ENCODE measurements at places on chromosomes 7 and 10.

DNA sequence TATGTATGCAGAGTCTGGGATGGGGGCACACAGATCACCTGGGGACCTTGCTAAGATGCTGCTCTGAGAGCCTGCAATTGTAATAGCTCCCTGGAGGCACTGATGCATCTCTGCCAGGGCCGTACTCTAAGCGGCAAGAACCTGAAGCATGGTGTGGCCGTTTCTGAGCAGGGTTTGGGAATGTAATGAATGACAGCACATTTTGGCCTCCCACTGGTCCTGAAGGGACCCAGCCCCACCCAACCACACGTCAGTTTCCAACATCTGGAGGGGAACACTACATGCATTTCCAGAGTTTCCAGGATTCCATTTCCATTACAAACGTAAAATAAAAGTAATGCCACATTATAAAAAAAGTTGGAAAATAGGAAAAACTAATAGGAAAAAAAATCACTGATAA lies 14.0 kb downstream of the ZCCHC24 start:
- DNase-seq, result no peak

DNA sequence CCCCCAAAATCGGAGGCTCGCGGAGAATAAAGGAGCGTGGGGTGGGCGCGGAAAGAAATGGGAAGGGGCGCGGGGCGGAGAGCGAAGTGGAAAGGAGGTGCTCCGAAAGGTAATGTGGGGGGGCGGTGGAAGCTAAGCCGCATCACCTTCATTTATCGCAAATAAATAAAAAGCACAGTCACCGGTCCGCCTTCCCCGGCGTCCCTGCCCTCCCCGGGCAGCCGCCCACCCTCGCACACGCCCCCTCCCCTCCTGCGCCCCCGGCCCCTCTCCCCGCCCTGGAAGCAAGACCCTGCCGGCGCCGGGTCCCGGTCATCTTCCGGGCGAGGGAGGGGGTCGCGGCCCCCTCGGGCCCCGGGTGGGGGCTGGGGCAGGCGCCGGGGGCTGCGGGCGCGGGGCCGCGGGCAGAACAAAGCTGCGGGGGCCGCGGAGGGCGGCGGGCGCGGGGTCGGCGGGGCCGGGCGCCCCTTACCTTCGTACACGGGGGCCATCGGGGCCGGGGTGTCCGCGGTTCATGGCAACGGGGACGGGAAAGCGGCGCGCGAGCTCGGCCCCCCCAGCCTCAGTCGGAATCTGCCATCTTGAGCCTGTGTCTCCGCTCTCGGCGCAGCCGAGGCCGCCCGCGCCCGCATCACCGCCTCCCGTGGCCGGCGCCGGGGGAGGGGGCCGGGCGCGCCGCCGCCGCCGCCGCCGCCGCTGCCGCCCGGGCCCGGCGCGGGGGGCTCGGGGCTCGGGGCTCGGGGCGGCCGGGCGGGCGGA lies 486 bp downstream of the HIPK2 start:
- DNase-seq, result no peak

GRCh38 chr10:4062072-4062471 lies 277.1 kb upstream of the KLF6 start:
- DNase-seq, result no peak

GRCh38 chr7:144907577-144907976 lies 71.7 kb upstream of the TPK1 start:
- no peak for DNase-seq

DNA sequence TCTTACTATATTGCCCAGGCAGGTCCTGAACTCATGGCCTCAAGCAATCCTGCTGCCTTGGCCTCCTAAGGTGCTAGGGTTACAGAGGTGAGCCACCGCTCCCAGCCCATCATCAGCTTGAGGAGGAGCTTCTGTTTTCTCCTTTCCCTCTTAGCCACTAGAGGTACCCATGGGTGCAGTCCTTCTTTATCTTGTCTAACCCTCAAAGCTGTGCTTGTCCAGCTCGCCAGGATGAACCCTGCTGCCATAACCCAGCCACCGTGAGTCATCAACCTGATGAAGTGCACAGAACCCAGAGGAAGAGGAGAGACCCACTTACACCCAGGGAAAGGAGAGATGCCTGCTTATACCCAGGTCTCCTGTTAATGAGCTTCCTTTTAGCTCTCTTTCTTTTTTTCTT lies 133.4 kb downstream of the CUL2 start:
- no peak for DNase-seq

GRCh38 chr10:14173706-14174594 lies 156.8 kb downstream of the FRMD4A start:
- DNase-seq, result no peak

DNA sequence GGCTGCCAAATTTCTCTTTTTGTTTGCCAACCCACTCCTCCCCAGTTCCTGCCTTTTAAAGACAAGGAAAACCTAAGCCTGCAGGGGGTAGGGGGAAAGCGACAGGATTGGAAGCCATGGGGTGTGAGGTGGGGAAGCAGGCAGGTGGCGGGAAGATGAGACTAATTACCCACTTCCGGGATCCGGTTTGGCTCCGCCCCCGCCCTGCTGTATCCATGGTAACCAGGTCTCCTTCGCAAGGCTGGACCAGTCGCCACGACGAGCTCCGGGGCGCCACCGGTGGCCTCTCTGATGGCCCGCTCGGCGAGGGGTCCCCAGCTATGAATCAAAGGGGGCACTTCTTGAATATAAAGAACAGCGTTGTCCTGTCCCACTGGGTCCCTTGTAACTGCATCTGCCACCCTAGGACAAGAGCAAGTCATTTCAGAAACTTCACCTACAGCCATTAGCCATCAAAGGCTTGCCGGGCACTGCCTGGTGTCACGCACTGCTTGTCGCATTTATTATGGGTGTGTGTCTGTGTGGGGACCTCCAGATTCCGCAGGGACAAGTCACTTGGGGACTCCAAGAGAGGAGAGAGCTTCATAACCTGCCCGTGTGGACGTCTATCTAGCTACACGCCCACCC lies 55.4 kb upstream of the LMTK2 start:
- peak; percentile 50 for DNase-seq

DNA sequence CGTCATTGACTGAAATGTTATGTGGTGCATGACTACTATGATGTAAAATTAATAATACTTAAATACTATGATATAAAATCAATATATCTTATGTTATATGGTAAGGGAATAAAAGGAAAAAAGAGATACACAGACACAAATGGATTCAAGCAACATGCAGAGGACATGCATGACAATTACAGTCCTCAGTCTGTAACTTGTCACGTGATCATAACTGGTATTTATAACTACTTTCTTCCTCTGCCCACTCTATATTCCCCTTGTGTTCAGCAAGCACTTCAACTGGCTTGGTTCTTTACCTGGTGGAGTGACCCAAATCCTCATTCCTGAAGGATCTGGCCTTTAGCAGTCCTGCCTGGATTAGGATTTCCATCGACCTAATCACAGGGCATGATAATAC lies 104.4 kb upstream of the FAM180A start:
- DNase-seq, result no peak

Measured in activated T-cell treated with anti-CD3 and anti-CD28 coated beads for 24 hours (primary cell).